Right lung (tissue), 10 donors: ENCODE measurements at places on chromosomes 12 and 14. TPM values are rescaled to one million over a fixed set of nuclear protein-coding genes. Genes with fewer than 3 reads are reported as not detected.

DNA sequence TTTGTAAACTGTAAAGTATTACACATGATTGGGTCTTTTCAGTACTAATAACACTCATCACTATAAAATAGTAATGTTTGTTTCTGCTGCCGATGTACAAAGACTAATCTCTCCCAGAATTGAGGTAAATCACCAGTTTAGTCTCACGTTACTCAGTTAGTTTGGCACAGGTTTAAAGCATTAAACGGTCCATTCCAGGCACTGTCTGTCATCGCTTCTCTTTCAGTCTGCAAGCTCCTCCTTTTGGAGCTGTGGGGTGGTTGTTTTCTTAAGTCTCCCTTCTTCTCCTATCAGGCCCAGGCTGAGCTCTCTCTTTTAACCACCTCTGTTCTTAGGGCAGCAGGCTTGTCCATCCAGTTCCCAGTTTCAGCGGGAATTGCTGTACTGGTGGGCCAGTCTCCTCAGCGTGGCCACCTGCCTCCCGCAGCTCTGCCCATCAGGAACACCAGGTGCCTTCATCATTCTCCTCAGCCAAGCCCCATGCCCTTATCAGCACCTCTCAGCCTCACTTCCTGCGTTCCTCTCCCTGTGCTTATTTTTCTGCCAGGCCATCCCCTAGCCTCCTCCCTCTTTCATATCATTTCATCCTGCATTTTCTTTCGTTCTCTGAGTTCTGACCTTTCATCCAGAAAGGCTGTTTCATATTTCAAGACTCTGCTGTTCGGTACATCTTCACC is 149.0 kb downstream of the TGFB3 start:
- no peak for DNase-seq

- DNase-seq, result no peak
These were observed 18.1 kb downstream of the RAB21 start for GRCh38 chr12:71772735-71773134.

GRCh38 chr14:88351966-88352691 is 29.1 kb upstream of the KCNK10 start:
- DNase-seq, result no peak

- DNase-seq, result no peak
These were observed 80.0 kb downstream of the LGMN start for GRCh38 chr14:92668276-92668973.

- DNase-seq, result peak; percentile 12
These were observed 9.0 kb downstream of the TPH2 start for GRCh38 chr12:71947645-71948105.

DNA sequence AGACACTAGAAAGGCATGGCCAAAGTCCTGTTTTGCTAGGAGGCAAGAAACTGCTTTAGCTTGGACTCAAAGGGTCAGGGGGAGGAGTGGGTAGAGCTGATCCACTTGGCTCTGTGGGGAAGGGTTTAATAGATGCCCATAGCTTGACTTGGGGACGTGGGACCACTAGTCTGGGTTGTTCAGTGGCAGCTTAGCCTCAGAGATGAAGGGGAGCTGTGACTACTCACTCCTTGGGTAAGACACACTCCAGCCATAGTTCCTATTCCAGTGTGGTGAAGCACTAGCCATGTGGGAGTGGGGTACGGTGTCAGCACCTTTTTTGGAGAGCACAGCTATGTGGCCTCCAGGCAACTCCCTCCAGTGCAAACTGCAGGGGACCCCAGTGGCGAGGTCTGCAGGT is 257.3 kb downstream of the TMEM121 start:
- DNase-seq, result no peak

GRCh38 chr12:3574986-3575385 is 84.0 kb downstream of the PRMT8 start:
- no peak for DNase-seq

DNA sequence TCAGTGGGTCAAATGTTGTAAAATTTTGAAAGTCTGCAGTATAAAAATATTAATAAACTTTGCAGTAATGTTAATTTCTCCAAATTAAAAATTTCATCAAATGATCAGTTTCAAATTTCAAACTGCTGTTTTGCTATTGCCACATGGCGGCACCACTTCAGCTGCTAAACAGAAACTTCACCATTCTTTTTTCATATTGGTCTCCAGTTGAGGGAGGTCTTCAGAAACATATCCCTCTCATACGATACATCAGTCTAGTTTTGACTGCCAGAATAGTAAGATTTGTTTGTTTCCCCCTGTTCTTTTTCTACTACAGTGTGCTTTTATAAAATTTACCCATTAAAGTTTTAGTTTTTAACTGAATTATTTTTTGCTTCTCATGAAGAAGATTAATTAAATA is 4.2 kb upstream of the TRHDE start:
- DNase-seq, result no peak

DNA sequence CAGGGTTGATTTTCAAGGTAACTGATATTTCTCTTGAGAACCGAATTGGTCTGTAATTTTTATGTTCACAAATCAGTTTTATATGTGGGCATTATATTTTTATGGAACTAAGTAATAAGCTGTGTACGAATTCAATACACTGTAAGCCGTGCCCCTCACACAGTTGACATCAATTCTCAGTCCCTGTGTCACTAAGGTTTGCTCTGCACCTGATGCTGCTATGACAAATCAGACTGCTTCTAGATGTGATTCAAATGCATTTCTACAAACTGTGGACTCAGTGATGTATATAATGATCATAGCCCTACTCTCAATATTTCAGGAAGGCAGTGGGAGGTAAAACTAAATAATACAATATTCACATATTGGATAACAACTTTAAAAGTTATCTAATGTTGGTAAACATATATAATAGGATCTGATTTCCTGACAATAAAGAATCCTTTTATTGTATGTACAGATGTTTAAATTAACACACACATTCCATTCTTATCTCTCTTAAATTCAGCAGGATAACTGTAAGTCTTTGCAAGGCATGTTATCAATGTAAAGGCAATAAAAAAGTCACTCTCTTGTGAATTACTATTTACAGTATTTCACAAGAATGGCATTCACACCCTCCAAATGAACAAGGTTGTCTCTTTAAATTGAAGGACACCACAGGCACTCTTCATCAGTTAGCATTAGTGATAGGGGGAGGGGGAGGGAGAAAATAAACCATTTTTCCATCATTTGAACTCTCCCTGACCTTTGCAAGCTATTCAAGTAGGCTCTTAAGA is 87.2 kb upstream of the SOX5 start:
- no peak for DNase-seq

DNA sequence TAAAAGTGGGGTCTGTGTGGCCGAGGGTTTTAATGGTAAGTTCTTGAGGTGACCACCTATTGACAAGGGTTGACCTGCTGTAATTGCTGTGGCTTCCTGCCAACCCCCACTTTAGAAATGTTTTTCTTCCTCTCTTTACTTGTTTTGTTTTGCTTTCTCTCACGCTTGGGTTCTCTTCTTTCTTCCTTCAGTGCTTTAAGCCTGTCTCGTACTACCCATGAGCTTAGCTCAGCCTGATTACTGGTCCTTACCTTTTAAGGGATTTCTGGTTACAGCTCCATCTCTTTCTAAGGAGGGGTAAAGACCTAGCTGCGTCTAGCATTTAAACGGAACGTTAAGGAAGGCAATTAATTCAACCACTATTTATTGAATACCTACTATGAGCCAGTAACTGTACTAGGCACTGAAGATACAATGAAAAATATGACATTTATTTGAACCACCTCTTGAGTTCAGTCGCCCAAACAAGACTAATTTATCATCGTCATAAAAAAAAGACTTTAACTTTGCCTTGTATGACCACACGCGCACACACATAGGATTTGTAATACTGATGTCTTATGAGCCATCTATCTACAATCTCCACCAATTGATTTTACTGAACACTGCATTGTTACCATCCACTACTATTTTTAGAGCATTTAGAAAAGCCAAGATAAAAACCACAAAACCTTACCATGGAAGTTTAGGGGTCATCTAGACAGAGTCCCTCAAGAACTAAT is 888 bp upstream of the PPP1R12A start:
- no peak for DNase-seq

- DNase-seq, result no peak
These were observed 114.7 kb upstream of the AMN1 start for GRCh38 chr12:31843398-31844095.

DNA sequence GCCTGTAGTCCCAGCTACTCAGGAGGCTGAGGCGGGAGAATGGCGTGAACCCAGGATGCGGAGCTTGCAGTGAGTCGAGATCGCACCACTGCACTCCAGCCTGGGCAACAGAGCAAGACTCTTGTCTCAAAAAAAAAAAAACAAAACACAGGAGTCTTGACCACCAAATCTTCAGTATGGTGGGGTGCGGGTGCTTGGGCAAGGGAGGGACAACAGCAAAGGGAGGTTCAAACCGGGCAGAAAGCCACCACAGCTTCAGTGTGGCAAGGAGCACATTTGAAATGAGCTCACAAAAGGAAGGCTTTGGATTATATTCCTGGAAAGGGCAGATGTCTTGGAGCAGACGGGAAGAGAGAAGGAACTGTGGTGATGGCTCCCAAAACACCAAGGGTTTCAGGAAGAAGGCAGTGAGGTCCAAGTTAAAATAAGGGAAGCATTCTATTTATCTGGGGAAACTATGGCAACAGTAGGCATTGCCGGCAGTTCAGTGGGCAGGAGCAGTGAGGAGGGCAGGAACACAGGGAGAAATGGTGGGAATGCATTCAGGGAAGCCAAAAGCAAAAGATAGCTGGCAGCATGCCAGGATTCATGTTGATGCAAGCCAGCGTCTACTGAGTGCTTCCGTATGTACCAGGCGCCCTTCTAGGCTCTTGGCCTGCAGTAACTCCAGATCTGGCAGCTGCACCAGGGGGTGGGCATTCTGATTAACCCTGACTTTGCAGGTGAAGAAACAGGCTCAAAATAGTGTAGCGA is 51.0 kb upstream of the SRSF5 start:
- peak; percentile 86 for DNase-seq

- DNase-seq, result no peak
These were observed 50.6 kb upstream of the PTGR2 start for GRCh38 chr14:73800970-73801515.

DNA sequence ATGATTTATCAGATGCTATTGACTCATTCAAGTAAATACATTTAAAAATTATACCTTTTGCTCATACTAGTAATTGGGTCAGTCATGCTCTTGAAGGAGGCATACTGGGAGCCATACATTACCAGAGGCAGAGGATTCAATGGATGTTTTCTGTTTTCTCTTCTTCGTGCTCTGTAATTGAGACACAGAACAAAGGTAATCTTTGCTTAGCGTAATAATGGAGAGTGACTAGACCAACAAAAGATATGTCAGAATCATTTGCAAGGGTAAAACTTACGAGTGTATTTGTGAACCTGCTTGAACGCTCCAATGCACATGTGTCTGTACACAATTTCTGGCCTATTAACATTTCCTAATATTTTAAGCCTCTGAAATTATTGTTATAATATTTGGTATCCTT is 296.4 kb downstream of the FOXG1 start:
- no peak for DNase-seq

DNA sequence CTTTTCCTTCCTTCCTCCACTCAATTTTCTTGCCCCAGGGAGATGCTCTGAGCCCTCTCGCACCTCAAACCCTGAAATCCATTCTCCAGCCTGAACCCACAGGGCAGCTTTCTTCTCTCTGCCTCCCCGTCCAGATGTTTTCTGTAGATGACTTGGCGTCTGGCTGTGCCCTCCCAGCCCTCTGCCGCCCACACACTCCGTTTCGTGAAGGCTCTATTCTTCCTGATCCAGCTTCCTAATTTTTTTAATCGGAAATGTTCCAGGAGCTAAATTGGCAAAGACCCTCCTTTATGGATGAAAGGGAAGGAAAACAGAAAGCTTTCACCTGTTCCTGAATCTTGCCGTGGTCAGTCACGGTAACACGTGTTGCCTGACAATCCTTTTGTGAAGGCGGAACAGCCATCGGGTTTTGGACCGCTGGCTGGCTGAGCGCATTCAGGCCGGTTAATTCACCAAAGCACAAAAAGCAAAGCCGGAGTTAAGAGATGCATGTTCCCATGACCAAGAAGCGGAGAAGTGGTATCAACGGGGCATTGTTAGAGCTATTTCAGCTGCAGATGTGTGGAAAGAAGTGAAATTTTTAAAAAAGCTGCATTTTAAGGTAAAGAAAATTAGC is 70.2 kb upstream of the FBRSL1 start:
- no peak for DNase-seq

- peak; percentile 60 for DNase-seq
These were observed 82.5 kb upstream of the EVL start for GRCh38 chr14:99982537-99983250.

DNA sequence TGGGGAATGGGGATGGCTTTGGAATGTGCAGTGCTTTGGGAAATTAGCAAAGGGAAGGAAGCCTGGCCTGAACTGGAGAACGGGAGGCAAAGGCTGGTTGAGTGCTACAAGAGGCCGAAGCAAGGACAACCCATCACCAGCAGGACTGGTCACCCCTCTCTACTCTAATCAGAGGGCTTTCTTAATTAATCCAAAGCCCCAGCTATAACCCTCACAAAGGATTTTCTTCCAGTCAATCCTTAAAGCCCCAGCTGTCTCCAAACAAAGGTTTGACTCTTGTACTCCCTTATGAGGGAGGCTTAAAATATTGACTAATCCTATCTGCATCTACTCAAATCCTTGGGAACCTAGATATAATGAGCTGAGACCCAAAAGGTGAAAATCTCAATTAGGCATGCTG is 256.3 kb downstream of the NTF3 start:
- DNase-seq, result no peak

GRCh38 chr14:53967606-53968005 is 11.0 kb upstream of the BMP4 start:
- no peak for DNase-seq

- DNase-seq, result no peak
These were observed 68.3 kb downstream of the ZC3H14 start for GRCh38 chr14:88631091-88631490.

- DNase-seq, result no peak
These were observed 6.6 kb upstream of the ITGA5 start for GRCh38 chr12:54425702-54426101.

The NYNRIN gene
- 78.3 TPM for polyA plus RNA-seq

The ZNF385A gene
- 10.9 TPM for polyA plus RNA-seq

The SLC6A15 gene
- 0.28 TPM for polyA plus RNA-seq

The FLRT2 gene
- 39.0 TPM for polyA plus RNA-seq

The OTX2 gene
- polyA plus RNA-seq, result not detected

The RFLNA gene
- polyA plus RNA-seq, result 2.7 TPM

The TMEM132C gene
- 30.4 TPM for polyA plus RNA-seq

The TMEM63C gene
- 0.29 TPM for polyA plus RNA-seq
